ENCODE measurements at places on chromosomes 3 and 15.

GRCh38 chr3:49812916-49813496 is 747 bp downstream of the UBA7 start:
- DNase-seq, result no peak

DNA sequence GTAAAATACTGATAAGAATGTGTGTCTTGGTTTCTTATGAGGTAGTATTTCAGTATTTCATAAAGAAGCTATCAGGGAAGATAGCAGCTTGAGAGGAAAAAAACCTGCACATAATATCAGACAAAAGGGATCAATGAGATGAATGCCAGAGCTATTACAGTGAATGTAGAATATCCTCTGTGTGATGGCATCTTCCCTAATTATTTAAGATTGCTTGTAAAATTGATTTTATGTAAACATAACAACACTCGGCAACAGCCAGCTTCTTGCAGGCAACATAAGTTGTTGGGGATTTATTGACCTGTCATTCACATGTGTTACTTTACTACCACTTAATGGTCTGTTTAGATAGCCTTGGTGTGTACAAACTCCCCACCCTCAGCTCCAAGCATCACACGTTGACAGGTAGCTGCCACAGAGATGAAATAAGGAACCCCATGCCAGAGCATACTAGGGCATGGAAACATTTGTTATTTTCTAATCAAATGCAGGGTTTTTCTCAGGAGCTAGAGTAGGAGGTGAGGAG is 49.2 kb upstream of the RARB start:
- no peak for DNase-seq

DNA sequence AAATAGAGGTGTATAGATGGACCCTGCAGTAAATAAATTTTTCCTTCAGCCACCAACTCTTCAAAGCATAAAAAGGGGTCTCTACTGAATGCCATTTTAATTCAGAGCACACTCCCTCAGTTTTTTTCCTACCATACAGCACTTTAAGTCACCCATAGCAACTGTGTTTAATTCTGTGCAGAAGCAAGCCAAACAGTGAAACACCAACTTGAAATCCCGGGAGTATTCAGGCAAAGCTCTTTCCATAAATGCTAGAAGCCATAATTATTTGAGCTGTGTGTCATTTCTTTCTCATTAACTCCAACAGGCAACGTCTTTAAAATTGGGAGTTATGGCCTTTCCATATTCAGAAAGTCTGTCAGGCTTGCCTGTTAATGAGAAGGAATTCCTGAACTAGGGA is 562.1 kb downstream of the GRM7 start:
- DNase-seq, result no peak

DNA sequence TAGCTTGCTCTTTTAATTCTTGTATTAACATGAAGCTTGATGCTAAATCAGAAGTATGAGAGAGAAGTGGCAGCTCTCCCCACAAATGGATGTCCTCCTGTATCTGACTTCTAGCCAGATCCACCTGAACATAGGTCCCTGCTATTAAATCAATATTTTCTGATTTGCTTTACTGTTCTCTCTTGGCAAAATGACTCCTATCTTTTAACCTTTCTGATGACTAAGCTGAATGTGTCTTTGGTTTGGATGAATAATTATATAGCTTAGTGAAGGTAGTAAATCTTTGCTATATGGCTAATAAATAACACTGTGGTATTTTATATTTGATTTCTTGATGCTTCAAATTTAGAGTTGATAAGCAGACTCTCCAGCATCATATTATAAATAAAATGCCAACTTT is 28.3 kb upstream of the ARL14 start:
- no peak for DNase-seq

DNA sequence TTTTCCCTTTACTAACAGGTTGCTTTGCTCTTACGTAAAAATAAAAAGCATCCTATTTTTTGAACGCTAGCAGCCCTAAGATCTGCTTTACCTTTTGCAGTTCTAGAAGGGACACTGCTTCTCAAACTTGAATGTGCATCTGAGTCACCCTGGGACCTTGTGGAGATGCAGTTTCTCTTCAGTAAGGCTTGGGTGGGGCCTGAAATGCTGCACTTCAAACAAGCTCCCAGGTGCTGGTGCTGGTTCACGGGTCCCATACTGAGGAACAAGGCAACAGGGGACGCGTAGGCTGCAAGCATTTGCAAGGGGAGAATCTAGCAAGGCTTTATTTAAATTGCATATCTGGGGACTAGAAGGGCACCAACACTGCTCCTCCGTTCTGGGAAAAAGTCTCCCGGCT is 30.0 kb downstream of the MB21D2 start:
- DNase-seq, result no peak

GRCh38 chr3:160601288-160601687 is 35.9 kb upstream of the KPNA4 start:
- no peak for DNase-seq

- DNase-seq, result no peak
These were observed 33.5 kb downstream of the TUSC7 start for GRCh38 chr3:116743062-116743461.

DNA sequence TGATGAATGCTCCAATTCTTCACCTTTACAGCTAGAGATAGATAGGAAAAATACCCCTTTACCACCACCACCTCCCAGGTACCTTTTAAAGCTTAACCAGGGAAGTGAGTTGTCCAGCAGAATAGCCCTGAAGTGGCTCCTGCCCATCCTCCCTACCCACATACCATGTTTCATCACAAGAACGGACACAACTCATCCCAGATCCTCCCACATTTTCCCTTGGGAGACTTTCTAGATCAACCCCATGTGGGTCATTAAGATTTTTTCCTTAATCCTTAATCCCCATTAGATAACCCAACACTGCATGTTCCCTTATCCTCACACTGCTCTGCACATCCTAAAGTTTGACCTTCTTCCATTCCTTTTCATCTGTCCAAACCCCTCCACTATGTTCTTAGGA is 69.3 kb downstream of the CHST2 start:
- DNase-seq, result no peak

DNA sequence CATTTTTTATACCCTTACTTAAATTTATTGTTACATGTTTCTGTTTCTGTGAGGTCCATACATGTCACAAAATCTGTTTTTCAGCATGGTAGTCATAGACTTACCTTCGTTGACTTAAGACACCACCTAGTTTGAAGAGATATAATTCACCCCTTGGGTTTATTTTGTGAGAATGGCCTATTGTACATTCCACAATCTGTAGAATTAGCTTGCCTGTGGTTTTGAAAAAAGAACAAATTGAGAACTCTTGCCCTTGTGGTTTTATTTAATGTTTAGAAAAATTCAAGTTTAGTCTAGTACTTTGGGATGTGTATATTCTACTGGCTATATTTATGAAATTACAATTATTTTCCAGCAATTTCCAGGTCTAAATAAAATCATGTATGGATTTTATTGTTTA is 31.6 kb downstream of the FILIP1L start:
- DNase-seq, result no peak

DNA sequence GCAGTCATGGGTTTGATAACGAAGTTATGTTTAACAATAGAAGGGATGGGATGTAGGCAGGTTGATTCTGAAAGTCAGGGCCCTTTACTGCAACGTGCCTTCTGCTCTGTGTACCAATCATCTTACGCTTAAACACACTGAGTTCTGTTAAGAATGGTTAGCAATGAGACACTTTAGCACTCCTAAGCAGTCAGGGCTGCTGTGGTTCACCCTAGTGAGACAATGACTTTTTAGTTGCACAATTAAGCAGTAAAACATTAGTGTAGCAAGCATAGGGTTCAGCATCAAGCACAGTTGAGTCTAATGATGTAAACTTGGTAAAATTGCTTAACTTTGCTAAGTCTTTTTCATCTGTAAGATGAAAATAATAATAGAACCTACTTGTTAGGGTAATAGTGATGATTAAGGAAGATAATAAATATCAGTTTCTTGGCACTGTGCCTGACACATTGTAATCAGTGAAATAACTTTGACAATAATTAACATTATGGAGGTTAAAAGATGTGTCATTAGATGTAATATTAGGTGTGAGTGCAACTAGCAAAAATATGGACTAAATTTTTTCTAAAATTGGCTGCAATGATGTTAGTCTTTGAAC is 484.2 kb upstream of the THBS1 start:
- DNase-seq, result no peak

- no peak for DNase-seq
These were observed 598.4 kb downstream of the FHIT start for GRCh38 chr3:60652829-60653228.

DNA sequence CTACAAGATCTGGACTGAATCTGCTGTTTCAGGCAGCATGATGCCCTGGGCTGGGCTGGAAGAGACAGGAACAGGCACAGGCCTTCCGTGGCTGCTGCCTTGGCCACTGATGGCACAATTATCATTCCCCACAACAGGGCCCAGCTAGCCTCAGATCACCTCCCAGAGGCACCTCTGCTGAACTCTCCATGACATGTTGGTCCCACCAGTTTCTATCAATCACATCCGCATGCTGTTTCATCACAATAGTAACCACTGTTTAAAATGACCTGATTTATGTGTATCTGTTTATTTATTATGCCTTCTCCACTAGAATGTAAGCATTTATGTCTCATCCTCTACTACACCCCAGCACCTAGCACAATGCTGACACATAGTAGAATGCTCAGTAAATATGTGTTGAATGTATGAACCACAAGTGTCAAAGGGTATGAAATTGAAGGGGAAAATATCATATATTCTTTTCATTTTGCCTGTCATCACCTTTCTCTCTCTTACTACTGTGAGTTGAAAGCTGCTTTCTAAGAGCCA is 32.7 kb upstream of the ZBTB38 start:
- DNase-seq, result no peak

- peak; percentile 79 for DNase-seq
These were observed 12.6 kb upstream of the LMAN1L start for GRCh38 chr15:74799856-74800558.

DNA sequence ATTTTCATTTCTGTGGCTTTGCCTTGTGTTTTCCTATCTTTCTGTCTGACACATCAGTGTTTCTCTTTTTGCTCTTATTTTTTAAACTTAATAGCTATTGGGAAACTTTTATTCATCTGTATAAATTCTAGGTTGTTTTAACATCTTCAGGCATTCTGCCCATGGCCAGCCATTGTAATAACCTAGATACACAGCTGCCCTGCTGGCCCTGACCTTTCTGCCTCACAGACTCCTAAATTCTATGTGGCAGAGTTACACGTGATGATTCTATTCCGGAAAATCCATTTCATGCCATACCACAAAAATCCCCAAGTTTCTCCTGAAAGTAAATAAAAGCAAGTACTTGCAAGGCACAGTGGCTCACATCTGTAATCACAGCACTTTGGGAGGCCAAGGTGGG is 150.1 kb downstream of the UACA start:
- DNase-seq, result no peak

DNA sequence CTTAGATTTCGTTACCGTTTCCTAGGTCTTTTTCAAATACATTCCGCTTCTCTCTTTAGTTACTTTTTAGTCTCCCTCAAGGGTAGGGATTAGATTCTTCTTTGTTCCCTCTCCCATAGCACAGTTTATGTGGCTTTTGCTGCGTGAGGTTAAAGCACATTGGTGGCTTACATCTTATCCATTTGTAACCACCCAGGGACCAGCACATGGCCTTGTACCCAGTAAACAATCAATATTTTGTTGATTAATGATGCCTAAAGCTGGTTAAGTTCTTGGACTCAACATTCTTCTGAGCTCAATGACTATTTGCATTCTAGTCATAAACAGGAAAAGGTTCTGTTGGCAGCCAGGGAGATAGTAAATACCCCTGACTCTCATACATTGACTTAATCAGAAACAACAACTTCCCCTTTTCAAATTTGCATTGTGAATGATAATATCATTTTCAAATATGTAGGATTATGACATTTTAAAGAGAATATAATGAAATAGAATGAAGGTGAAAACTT is 60.2 kb downstream of the CACNA1D start:
- no peak for DNase-seq

Data from activated T-helper 1 cell treated with anti-CD3 and anti-CD28 coated beads, Interleukin-2, amount 50 U/mL, for 16 hours (primary cell).